HL-60 (cell line): ENCODE measurements at places on chromosomes 16 and 17.

DNA sequence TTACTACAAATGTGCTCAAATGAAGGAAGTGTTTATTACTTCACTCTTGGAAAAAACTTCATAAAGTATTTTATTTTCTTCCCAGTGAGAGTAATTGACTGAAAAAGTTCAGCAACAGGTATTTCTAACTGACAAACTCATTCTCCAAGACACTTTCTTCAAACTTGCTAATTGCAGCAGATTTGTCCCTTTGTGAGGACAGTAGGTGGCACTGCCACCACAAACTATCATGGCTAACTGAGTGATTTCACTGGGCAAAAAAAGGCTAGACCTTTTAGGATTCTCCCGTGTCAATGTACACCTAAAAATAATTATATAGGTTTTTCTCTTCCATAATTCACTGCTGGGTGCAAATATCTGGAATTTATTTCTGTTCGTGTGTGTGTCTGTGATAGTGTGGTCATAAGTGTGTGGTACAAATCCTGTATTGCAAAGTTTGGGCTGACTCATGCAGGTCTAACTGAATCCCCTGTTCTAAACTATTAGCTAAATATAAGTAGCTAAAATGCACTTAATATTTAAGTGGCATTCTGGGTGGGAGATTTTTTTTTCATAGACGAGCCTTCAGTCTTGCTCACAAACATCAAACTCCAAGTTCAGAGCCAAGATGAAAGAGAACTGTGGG, 3.9 kb downstream of the HS3ST3A1 start:
- DNase-seq = peak; percentile 5

- DNase-seq = no peak
These were observed 39.4 kb downstream of the HS3ST3A1 start for GRCh38 chr17:13562271-13562800.

DNA sequence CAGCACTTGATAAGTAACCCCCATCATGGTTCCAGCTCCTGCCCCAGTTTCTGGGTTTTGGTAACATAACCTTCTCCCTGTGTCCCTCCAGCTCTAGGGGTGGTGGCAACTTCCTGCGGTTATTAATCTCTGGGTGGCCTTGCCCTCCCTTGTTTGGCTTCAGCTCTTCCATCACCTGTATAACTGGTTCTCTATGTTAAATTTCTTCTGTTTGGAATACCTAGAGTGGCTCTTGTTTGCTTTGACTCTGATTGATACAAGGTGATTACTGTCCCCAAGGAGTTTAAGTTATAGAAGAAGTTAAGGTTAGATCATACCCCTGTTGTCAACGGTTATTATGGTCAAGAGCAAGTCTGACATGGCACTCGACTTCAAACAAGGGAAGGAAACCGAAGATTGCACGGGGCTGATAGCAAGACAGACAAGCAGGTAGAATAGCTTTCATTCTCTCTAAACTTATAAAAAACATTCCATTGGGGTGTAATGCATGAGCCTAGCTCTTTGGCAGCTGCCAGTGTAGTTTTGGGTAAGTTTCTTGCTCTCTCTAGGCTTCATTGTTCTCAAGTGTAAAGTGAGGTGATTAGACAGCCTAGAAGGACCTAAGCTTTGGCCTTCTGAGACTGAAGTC, 11.0 kb upstream of the CCR7 start:
- no peak for DNase-seq

- DNase-seq = no peak
These were observed 88.4 kb upstream of the GNAO1 start for GRCh38 chr16:56102906-56103305.
